ENCODE measurements at places on chromosomes 5 and 9. TPM values are rescaled to one million over a fixed set of nuclear protein-coding genes. Genes with fewer than 3 reads are reported as not detected.

KCNT1 gene
- 0.58 TPM for total RNA-seq

C9orf43 gene
- 0.74 TPM for total RNA-seq

GRCh38 chr5:167602067-167602466 is 689.4 kb upstream of the WWC1 start:
- no peak for DNase-seq

GRCh38 chr5:38373743-38374142 is 115.4 kb downstream of the EGFLAM start:
- no peak for DNase-seq

CTSV gene
- total RNA-seq: 0.42 TPM

DNA sequence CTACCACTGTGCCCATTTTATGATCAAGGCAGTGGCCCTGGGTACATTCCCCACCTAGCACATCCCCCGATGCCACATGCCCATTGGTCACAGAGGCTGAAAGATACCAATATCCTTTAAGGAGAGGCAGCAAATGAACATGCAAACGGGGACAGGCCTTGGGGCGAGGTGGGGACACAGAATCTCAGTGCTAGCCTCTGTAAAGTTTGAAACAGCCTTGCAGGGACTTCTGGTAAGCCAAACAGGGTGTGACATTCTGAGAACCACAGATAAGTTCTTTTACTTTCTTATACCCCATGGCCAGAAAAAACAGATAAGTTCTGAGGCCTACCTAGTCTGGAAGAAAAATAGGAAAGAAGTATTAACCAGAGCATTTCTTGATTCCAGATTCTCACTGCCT is 60.5 kb downstream of the ACER2 start:
- no peak for DNase-seq

NEUROG1 gene
- not detected for total RNA-seq

DNA sequence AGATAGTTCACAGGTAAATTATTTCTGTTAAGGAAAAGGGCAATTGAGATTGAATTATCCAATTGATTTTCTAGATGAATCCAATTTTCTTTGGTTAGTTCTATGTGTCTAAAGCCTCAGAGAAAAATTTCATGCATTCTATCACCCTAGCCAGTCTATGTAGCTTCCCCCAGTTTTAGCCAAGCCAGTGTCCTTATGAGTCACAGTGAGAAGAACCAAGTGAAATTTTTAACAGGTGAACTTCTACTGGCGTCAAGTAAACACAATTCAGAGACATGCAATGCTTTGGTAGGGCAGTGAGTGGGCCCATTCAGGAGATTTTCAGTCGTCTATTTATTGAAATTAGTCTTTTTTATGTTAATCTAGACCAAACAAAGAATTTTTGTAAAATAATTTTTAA is 1077.4 kb upstream of the ARRDC3 start:
- no peak for DNase-seq

- no peak for DNase-seq
Observed at GRCh38 chr5:113846941-113847340, 333.4 kb downstream of the YTHDC2 start.

DNA sequence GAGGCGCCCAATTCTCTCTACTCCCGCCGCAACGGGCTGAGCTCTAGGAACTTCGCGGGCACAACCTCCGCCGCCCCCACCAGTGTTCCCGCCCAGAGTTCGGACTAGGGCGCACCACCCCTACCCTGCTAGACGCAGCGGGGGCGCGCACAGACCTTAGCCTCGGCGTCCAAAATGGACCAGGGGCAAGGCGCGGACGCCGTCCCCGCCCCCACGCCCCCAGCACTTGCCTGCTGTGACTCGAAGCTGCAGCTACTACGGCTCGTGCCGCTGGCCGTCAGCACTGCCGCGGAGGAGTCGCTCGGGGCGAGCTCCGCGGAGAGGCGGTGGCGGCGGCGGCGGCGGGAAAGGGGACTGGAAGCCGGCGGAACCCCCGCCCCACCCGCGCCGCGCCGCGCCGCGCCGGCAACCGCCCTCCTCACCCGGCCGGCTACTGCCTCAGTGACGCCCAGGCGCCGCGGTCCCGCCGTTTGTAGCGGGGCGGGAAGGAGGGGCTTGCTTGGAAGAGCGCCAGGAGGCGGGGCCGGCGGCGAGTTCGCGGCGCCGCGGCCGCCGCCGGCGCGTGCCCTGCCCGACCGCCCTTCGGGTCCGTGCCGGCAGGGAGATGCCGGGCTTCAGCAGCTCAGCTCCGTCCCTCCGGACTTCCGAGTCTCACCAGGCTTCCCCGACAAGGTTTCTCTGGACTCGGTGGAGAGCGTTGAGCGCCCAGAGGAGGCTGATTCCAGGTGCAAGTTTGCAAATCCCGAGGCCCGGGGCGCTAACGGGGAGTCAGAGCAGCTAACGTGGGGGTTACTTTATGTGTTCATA is 4.5 kb downstream of the ELAVL2 start:
- DNase-seq: no peak

- DNase-seq: no peak
Observed at GRCh38 chr5:76062502-76063041, 20.6 kb upstream of the SV2C start.

GRCh38 chr5:178762391-178762790 is 31.9 kb upstream of the ZNF354A start:
- DNase-seq: no peak

GRCh38 chr9:76510041-76510440 is 51.1 kb downstream of the GCNT1 start:
- DNase-seq: no peak

IQGAP2 gene
- 29.6 TPM for total RNA-seq

SNCAIP gene
- total RNA-seq: 22.2 TPM

DNA sequence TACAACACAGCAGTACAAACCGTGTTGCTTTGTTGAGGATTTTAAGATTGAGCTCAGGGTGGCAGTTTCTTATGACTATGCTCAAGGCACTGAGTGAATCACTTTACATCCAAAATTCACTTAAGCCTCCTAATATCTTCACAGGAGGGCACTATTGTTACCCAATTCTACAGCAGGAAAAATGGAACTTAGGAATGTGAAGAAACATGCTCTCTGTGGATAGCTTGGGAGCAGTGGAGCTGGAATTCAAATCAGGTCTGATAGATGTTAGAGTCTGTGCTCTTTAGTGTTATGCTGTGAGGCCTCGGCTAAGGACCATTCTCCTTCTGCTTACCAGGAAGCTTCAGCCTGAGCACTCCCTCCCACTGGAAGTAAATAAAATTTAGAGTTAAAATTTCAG is 18.7 kb upstream of the HMHB1 start:
- no peak for DNase-seq

KCNN2 gene
- 22.3 TPM for total RNA-seq

DNA sequence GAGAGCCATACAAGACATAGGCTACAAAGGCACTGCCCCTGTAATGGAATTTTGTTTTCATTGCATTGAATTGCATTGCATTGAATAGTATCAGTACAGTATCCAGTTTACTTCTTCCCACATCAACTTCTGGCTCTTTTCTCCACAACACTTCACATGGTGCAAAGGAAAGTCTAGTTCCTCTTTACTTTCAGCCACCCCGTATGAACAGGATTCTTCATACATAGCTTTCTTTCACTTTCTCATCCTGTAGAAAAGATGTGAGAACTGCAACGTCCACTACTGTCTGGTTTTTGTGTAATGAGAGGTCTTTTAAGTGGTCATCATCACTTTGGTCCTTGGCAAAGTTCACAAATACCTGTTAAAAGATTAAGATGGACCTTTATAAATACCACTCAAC is 20.2 kb downstream of the NIPSNAP3B start:
- DNase-seq: no peak

- no peak for DNase-seq
Observed at GRCh38 chr5:91477408-91477807, 94.3 kb upstream of the ARRDC3 start.

FAM193B gene
- total RNA-seq: 22.8 TPM
